Ecto neural progenitor cell (in vitro differentiated cells): ENCODE measurements at places on chromosomes 13 and 19.

- no peak for DNase-seq
These were observed 52.5 kb downstream of the MTUS2 start for GRCh38 chr13:28872427-28873176.

- no peak for DNase-seq
These were observed 114.4 kb upstream of the SERTM1 start for GRCh38 chr13:36559375-36559774.

DNA sequence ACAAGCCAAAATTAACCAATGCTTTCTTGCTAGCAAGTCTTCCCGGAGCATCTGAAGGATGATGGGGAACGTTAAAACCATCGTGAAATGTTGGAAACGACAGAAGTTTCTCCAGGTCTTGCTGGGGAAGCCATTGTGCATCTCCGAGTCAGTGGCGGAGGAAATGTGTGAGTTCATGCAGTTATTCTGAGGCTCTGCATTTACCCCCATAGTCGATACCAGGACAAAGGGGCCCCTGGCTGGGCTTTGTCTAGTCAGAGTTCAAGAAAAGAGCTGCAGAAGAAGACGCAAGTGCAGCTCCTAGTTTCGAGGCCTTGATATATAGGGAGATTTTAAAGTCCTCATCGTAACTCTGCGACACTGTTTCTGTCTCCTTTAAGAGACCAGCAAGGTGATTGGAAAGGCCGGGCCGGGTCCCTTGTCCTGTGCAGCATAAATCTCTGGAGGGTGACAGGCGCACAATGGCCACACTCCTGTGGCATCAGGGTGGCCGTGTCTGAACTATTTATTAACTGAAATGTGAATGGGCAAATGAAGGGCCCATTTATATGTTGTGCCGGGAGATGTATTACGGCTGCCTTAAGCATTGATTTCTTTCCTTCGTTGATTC, 172.0 kb downstream of the TEX29 start:
- no peak for DNase-seq

- no peak for DNase-seq
These were observed 239.7 kb downstream of the MTUS2 start for GRCh38 chr13:29059800-29060199.

GRCh38 chr13:42567906-42568305, 6.0 kb upstream of the TNFSF11 start:
- DNase-seq: no peak
